ENCODE measurements at places on chromosomes 2 and 18.

DNA sequence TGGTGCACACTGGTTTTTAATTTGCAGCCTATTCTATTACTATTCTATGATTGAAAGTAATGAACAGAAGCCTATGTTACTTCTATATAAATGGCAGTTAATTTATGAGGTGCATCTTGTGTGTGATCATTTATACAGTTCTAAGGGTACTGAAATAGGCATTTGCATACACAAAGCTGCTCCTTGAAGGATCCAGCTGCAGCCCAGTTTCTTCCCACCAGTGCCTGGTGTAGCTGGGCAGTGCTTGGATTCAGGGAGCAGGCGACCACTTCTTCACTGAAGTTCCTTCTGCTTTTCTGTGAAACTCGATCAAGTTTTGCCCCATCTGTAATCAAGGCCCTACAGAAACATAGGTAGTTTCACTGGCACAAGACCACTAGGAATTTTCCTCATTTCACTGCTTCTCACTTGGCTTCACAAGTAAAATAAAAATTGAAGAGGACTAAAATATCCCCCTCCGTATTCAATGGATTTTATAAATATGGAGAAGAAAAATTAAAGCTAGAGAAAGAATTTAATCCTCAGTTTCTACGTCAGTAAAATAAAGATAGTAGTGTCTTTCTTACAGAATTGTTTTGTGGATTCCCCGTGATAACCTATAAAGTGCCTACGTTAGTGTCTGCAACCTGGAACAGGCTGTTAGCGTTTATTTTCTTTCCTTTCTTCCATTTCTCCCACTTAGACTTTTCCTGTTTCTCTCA lies 1.7 kb upstream of the LPIN2 start:
- no peak for DNase-seq

DNA sequence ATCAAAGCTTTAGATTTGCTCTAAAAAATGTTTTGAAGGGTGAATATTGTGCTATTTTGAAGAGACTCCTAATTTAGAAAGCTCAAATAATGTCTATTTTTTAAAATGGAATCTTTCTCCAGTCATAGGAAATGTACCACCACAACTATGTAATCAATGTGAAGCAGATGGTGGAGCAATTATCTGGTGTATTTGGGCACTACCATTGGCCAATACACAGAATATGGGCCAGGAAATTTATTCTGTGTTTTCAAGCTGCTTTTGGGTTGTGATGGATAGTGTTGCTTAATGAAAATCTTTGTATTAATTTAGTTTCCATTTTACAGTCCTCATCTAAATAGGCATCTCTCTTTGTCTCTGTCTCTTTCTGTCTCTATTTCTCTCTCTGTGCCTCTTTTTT lies 17.1 kb upstream of the VWC2L start:
- no peak for DNase-seq

DNA sequence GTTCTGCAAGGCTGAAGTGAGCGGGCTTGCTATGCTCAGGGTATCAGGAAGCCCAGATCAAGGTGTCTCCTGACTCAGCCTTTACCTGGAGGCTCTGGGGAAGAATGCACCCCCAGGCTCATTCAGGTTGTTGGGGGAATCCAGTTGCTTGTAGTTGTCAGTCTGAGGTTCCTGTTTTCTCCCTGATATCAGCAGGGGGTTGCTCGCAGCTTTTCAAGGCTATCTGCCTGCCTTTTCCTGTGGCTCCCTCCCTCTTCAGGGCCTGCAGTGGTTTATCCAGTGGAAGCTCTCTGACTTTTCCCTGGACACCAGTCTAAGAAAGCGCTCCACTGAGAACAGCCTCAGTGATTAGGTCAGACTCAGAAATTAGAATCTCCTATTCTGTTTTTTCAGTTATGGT lies 116.6 kb downstream of the PTPRM start:
- DNase-seq, result no peak

DNA sequence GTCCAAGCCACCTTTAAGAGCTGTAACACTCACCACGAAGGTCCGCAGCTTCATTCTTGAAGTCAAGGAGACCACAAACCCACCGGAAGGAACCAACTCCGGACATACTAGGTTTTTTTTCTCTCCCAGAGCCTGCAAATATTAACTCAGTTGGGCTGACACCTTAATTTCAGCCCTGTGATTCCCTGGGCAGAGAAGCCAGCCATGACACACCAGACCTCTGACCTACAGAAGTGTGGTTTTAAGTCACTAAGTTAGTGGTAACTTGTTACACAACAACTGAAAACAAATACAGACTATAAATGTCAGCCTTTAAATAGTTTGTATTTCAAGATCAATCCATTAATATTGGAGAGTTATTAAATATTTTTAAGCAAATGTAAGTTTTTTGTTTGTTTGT lies 855.1 kb downstream of the TMEM182 start:
- no peak for DNase-seq

- no peak for DNase-seq
These were observed 107.0 kb downstream of the NAB1 start for GRCh38 chr2:190755772-190756415.

GRCh38 chr2:105377871-105378270 lies 21.0 kb downstream of the FHL2 start:
- no peak for DNase-seq

- DNase-seq, result no peak
These were observed 49.9 kb upstream of the SLC14A2 start for GRCh38 chr18:45565280-45565970.
